KBM-7 (cell line): ENCODE measurements at places on chromosomes 7 and 10.
A peak's percentile ranks its signal among the peaks of the same experiment; 100 is the strongest.

- no peak for DNase-seq
Measured at GRCh38 chr7:2755531-2755930, 67.5 kb downstream of the AMZ1 start.

GRCh38 chr7:133794479-133794878 lies 332.7 kb upstream of the LRGUK start:
- no peak for DNase-seq

- no peak for DNase-seq
Measured at GRCh38 chr10:77608281-77608680, 29.3 kb downstream of the KCNMA1 start.

DNA sequence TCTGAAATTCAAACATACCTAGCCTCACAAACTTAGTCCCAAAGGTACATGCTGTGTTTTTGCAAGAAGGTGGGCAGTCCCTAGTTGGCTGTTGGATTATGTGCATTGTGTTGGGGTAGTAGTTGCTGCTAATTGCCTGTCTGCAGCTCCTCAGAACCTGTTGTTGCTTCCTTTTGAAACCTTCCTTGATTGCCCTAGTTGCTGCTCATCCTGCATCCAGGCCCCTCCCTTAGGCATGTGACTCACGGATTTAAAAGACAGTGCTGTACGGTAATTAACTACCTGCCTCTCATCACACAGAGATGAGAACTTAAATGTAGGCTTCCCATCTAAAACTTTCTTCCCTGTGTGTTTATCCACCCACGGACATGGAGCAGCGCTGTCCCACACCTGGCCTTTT lies 67.7 kb downstream of the BMPR1A start:
- no peak for DNase-seq

DNA sequence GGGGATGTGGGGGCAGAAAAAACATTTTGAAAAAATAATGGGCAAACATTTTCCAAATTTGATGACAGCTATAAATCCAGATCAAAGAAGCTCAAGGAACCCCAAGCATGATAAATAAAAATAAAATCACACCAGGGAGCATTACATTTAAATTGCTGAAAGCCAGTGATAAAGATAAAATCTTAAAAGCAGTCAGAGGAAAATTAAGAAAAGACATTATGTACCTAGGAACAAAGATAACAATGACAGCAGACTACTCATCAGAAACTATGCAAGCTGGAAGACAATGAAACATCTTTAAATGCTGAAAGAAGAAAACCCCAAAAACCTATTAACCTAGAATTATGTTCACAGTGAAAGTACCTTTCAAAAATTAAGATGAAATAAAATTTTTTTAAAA lies 23.3 kb downstream of the NEUROG3 start:
- peak; percentile 5 for DNase-seq

DNA sequence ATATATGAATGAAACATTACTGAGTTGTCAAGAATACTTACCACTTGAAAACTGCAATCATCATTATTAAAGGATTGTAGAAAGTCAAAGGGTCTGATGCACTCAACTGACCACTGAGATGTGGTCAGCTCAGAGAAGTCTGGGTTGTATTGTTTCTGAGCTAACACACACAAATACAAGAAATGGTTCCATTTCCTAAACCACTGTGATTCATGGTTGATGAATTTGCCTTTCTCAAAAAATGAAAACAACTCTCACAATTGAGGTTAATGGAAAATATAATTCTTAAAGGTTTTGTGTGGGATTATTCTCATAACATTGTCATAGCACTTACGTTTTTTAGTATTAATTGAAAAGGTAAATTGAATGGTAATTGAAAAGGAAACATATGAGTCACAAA lies 45.6 kb upstream of the TAS2R16 start:
- no peak for DNase-seq

DNA sequence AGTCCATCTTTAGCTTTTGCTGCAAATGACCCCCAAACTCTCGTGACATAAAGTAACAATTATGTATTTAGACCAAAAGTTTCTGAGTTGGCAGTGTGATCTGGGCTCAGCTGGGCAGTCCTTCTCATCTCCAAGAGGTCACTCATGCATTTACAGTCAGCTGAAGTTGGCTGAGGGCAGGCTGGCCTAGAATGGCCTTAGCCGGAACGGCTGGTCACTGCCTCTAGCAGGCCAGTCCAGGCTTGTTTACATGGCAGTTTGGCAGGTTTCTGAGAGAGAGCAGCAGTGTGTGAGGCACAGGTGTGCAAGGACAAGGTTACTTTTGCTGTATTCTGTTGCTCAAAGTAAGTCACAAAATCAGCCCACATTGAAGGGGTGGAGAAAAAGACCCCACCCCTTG lies 200.0 kb upstream of the AGK start:
- no peak for DNase-seq

GRCh38 chr7:1703871-1704810 lies 34.1 kb downstream of the ELFN1 start:
- DNase-seq, result no peak

GRCh38 chr7:130303127-130303526 lies 10.2 kb downstream of the CPA4 start:
- no peak for DNase-seq

DNA sequence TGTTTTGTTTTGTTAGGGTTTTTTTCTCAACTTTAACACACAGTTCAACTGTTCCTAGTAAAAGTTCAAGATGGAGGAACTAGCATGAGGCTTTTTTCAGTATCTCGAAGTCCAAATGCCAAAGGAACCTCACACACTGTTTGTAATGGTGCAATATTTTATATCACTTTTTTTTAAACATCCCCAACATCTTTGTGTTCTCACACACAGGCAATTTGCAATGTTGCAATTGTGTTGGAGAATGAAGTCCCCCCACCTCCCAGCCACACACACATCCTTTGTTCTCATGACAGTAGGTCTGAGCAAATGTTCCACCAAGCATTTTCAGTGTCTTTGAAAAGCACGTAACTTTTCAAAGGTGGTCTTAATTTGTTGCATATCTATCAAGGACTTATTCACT lies 120.9 kb downstream of the TWIST1 start:
- DNase-seq, result no peak

DNA sequence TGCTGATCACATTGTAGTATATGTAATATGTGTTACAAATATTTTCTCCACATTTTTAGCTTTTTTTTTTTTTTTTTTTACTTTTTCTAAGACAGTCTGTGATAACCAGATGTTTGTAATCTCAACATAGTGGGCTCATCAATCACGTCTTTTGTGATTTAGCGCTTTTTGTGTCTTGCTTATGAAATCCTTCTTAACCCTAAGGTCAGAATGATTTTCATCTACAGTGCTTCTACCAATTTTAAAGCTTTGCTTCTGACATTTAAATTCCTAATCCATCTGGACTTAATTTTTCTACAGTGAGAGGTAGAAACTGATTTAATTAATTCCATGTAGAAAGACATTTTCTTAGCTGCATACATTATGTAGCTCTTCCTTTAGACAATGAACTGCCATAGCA lies 626.4 kb downstream of the TNS3 start:
- no peak for DNase-seq

GRCh38 chr7:67438913-67439505 lies 442.4 kb downstream of the TYW1 start:
- DNase-seq, result no peak

- peak; percentile 87 for DNase-seq
Measured at GRCh38 chr7:108211382-108212201, 81.4 kb upstream of the LAMB4 start.

GRCh38 chr10:124741281-124741921 lies 2.8 kb downstream of the FAM53B start:
- peak; percentile 90 for DNase-seq

GRCh38 chr10:67250686-67251085 lies 324.9 kb downstream of the LRRTM3 start:
- no peak for DNase-seq

DNA sequence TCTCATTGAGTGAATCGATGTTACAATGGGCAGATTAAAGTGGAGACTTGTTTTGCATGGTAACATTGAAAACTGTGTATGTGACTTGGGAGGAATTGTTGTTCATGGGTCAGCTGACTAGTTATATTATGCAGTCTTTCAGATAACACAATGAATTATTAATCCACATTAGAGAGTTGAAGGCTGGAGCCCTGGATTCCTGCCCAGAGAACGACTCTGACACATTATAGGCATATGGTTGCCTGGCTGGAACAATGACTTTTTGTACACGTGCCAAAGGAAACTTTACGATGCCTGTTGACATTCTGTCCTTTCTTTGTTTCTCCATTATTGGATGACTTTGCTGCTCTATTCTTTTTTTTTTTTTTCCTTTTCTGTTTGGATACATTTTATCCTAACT lies 52.3 kb upstream of the TMEM229A start:
- no peak for DNase-seq
